ENCODE measurements at places on chromosomes 1 and 21.

DNA sequence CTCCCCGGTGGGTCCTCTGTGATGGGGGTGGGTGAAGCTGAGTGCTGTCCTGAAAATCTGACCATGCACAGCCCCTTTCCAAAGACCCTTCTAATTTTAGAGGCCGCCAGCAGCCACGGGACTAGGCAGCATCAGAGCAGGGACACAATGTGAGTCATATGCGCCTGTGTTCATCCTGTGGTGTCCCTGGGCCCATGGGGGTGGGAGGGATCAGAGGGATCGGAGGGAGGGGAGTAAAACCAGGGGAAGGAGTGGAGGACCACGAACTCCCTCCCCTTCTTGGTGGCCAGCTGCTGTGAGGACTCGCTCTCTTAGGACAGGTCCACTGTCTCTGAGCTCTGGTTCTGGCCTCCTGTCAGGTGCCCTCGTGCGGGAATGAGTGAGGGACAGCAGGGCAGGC, 61.5 kb downstream of the ADARB1 start:
- DNase-seq: no peak

DNA sequence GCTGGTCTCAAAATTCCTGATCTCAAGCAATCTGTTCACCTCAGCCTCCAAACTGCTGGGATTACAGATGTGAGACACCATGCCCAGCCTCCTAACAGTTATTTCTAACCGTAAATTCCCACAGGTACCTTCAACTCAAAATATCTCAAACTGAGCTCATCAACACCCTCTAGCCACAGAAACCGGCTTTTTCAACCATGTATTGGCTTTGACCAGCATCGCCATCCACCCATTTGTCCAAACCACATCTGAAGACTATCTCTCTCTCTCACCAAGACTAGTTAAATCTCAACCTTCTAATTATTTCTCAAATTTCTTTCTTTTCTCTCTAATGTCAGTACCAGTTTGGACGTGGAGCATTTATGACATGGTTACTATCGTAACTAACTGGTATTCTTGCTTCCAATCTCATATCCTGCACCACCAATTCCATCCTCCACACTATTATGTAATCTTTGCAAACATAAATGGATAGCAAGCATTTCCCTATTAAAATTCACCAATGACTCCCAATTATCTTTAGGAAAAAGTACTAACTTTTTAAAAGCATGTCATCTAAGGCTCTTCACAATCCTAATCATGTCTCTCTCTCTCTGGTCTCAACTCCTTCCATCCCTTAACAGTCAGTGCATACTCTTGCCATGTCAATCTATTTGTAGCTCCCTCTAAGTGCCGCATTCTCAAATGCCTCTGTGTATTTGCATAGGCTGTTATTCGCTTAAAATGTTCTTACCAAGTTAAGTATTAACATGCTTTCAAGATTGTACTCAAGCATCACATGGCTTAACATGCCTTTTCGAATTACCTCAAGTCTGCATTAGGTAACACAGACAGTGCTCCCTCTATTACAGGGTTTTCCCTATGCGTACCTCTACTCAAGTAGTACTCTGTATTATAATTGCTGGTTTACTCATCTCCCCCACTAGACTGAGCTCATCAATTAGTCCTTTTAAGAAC, 18.1 kb downstream of the RSBN1 start:
- DNase-seq: no peak

- peak; percentile 40 for DNase-seq
Measured at GRCh38 chr1:108560874-108561459, 1.1 kb downstream of the EEIG2 start.

- peak; percentile 14 for DNase-seq
Measured at GRCh38 chr1:206012086-206012859, 9.1 kb upstream of the RAB7B start.

GRCh38 chr21:16117851-16118590, 388.2 kb downstream of the USP25 start:
- DNase-seq: no peak

- DNase-seq: no peak
Measured at GRCh38 chr1:106995970-106996369, 60.5 kb upstream of the PRMT6 start.

- DNase-seq: peak; percentile 61
Measured at GRCh38 chr1:156813750-156814570, 2.7 kb downstream of the SH2D2A start.

- DNase-seq: no peak
Measured at GRCh38 chr1:74753104-74753503, 20.2 kb downstream of the TYW3 start.

DNA sequence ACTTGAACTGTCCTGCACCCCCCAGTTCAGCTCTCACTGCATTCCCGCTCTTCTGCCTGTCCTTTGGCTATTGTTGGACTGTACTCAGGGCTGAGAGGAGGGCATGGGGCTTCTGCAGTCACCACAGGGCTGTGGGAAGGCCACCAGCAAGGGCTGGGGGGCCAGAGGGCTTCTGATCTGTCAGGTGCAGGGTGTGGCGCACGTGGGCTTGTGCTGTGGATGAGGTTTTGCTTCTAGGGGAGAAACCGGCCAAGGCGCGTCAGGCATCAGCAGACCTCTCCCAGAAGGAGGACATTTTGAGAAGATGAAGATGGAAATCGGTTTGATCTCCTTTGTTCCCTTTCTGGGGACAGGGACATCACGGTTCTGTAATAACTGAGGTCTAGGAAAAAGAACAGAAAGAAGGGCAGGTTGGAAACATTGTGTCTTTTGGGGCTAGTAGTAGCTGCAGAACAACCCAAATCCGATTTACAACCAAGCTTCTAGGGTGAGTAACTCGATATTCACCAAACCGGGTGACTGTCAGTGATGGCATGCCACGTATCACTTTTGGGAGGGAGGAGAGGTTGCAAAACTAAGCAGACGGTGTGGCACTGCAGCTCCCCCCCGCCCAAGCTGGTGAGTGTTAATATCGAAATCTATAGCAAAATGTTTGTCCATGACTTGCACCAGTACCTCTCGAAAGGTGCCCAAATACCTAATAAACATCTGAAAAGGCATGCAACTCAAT, 40.9 kb downstream of the AGPAT3 start:
- no peak for DNase-seq

GRCh38 chr1:15950763-15951295, 25.1 kb downstream of the ZBTB17 start:
- DNase-seq: peak; percentile 84

- DNase-seq: no peak
Measured at GRCh38 chr1:86184426-86184825, 27.9 kb upstream of the COL24A1 start.

GRCh38 chr1:170410401-170411166, 121.4 kb upstream of the GORAB start:
- no peak for DNase-seq

DNA sequence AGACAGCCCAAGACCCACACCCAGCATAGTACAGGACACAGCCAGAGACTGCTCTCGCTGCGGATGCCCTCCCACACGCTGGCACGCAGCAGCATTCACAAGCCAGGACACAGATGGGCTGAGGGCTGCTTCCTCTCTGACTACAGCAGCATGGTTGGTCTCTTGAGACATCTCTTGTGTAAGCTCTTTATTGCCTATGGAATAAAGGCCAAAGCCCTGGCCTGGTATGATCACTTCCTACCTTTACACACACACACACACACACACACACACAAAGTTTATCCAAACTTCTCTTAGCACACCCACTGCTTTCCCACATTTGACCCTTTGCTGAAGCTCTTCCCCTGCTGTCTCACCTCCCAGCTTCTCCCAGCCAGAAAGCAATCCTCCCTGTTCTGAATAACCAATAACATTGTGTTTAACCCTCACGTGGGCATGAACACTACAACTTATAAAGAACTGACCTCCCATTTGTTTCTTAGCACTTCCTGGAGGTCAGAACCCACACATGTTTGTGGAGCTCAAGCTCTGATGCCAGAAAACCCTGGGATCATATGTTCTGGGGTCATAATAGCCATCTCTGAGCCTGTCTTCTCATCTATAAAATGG, 1.2 kb upstream of the LUZP1 start:
- DNase-seq: no peak

GRCh38 chr1:189782295-189782694, 695.4 kb downstream of the BRINP3 start:
- DNase-seq: no peak

GRCh38 chr1:2983706-2984398, 37.4 kb upstream of the ACTRT2 start:
- DNase-seq: no peak

DNA sequence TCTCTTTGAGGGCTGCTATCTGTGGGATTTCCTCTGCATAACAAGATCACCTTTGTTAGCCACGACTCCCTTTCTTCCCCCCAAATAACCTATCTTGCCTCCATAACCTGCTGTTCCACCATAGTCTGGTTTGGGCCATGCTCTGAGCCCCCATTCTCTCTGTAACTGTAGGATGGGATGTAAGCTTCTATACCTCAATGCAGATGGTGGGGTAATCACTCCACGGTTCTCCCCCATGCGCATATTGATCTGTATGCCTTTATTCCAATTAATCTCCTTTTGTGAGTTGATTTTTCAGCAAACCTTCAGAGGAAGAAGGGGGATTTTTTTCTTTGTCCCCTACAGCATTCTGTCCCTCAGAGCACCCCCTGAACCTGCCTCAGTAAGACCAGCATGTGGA, 170.1 kb upstream of the IRF2BP2 start:
- DNase-seq: no peak

DNA sequence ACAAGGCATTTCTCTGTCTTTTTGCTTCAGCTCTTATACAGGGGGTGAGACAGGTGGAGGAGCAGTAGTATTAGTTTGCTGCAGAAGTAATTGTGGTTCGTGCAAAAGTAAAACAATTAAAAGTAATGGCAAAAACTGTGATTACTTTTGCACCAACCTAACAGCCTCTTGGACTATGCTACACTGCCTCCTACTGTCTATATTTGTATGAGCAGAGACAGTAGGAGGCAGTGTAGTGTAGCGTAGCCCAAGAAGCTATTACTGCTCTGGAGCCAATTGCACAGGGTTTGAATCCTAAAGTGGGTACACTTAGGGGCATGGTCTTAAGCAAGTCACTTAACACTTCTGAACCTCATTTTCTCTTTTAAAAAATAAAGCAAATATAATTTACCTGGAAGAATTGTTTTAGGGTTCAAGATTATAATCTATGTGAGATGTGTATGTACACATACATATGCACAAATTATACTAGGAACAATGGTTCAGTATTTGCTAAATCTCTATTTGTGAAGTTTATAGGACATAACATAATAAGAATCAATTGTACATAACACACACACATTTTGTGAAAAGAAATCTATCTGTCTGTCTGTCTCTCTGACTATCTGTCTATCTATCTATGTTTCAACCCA, 103.8 kb downstream of the BRINP3 start:
- no peak for DNase-seq

DNA sequence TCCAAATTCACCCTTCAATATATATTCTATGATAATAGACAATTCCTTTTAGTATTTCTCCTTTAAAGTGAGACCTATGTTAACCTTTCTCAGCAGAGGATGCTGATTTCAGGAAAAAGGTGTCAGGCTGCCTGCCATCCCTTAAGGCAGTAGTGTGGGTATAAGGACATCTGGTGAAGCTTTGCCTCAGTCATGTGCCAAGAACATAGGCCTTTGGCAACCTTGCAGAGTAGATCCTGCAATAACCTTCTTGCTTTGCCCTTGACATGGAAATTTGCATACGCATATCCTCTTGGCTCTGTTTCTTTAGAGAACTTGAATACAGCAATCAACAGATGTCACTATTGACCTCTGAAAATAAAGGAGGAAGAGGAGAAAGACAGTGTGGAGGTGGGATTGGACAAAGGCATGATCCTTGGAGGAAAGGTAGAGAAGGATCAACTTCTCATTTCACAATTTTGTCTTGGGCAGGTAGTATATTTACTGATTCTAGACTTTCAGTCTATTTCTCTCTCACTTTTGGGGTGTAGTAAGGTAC, 21.1 kb upstream of the ZRANB2 start:
- DNase-seq: no peak

GRCh38 chr1:154607609-154608396, at the start of gene ADAR:
Gene ADAR, minus strand, starts transcription at chr1:154608186. Its CDS starts 180 bp downstream, at chr1:154608006.
- DNase-seq: peak; percentile 95

- no peak for DNase-seq
Measured at GRCh38 chr21:39703578-39703977, 41.4 kb upstream of the IGSF5 start.

DNA sequence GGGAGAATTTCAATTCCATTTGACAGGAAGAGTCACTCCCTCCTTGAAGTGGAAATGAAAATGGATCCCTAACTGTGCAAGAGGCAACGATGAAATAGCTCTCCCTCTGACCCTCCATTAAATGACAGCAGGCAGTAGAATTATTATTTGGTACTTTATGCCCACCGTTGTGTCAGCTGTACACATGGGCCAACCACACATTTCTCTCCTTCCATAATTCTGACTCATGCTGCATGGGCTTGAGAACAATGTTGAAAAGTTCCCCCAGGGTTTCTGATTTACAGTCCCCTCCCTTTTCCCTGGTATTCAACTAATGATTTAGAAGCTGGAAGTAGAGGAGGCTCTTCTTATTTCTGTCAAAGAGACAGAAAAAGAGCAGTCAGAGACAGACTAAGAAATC, 103.5 kb downstream of the RGS7 start:
- no peak for DNase-seq

DNA sequence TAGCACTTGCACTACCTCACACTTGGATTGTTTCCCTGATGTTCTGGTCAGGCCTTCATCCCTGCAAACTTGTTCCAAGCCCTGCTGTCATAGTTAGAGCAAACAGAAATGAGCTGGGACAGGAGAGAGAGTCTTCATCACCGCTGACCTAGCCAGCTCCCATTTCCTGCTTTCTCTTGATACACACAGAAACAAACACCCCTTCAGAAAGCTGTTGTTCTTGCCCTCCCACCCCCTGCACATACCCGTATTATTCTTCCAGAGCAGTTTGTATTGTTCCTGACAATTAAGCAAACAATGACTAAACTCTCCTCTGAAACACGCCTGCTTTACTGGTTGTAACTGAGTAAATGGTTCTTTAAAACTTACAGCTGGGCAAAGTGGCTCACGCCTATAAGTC, 2.9 kb upstream of the SYT2 start:
- DNase-seq: no peak

DNA sequence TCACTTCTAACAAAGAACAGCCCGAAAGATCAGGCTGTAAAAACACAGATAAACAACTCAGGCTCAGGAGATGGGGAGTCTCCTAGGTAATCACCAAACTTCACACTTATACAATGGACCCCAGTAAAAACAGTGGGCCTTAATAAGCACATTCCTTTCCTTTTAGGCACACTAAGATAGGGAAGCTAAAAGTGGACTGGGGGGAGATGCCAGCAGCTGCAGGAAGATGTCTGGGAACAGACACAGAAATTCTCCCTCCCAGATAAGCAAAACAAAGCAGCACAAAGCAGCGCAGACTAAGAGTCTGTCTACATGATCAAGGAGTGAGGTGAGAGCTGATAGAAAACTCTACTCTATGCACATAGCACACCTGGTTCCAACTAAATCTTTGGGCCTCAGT, 29.0 kb upstream of the CTBS start:
- no peak for DNase-seq

GRCh38 chr21:18468790-18469189, 65.2 kb upstream of the TMPRSS15 start:
- no peak for DNase-seq

GRCh38 chr1:35030756-35031446, 844 bp downstream of the ZMYM6 start:
- DNase-seq: peak; percentile 46

GRCh38 chr21:38170704-38171682, 85.8 kb upstream of the KCNJ15 start:
- DNase-seq: no peak
